ENCODE measurements at places on chromosomes 16 and 17.
A peak's percentile ranks its signal among the peaks of the same experiment; 100 is the strongest.

DNA sequence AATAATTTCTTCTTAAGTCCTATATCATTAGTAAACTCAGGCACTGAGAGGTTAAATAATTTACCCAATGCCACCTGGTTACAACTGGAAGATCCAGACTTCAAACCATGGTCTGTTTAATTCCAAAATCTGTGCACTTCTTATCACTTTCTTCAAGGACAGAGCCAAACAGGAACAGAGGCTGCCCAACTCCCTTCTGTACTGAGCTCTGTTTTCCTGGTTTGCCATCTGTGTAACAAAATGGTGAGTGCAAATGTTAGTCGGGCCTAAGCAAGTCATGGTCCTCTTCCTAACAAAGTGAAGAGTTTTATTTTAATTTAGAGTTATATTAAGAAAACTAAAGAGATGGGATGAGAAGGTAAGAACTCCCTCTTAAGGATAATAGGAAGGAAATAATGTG is 80.6 kb upstream of the CCL2 start:
- DNase-seq: no peak

- DNase-seq: no peak
Measured at GRCh38 chr17:50204431-50204830, 3.0 kb upstream of the COL1A1 start.

GRCh38 chr16:58960484-58960883 is 226.4 kb upstream of the GOT2 start:
- DNase-seq: no peak

DNA sequence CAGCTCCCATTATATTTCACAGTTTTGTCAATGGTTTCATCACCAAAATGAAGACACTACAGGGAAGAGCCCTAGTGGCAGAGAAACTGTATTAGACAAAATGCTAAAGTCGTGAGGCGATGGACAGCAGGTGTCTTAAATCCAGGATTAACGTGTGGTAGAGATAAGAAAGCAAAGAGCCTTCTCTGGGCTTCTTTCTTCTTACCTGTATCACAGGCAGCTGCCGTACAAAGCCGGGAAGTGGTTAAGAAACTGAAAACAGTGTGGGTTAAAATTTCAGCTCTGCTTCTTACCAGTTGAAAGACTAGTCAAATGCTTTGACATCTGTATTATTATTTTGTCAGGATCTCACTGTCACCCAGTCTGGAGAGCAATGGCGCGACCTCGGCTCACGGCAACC is 98.2 kb upstream of the NUDT7 start:
- no peak for DNase-seq

DNA sequence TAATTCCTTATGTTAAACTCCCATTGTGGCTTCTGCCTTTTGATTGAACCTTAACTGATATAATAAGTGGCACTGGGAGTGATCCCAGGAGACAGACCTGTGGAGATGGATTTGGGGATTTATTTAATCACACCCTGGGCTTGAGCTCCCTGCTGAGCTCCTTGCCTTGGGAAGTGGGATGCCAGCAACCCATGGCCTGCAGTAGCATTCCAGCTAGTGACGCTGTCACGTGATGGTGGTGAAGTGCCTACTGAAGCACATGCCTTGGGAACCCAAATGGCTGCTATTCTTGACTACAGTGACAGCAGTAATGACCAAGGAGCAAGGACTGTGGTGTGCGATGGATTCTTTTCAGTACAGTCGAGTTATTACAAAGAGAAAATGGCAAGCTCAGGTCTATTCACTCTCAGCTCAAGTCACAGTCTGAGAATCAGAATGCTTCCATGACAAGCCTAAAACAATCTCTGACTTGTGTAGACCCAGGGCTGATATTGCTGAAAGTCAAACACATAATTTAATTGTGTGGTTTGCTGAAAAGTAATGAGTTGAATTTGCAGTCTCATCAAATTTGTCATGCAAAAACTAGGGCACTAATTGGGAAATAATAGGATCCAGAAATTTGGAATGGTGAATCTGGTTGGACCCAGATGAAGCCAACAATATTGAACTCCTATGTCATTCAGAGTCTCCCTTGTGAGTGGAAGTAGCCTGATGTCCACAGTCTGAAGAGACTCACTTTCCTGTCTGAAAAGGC is 47.1 kb downstream of the BCL7C start:
- no peak for DNase-seq

DNA sequence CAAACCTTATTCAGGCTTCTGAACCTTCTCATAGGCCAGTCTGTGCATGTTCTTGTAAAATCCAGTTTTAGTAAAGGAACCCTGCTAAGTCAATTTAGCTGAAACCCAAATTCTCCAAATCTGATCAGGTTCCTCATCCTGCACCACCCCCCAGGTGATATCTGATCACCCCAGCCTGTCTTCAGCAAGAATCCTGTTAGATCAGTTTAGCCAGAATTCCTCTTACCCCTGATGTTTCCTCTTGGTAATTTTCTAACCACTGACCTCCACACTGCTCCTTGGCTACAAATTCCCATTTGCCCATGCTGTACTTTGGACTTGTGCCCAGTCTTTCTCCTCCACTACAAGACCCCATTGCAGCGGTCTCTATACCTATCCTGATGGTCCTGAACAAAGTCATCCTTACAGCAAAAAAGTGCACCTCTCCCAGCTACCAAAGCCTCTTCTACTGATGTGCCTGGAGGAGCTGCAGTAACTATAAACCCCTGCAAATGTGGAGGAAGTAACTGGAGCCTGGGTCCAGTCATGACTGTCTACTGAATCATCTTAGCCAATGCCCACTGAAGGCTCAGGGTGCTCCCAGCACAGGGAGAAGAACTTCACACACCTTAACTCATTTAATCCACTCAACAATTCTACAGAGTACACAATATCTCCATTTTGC is 23.8 kb downstream of the TEX14 start:
- DNase-seq: peak; percentile 34

- DNase-seq: peak; percentile 95
Measured at GRCh38 chr16:21167360-21167759, 8.9 kb downstream of the LDAF1 start.

DNA sequence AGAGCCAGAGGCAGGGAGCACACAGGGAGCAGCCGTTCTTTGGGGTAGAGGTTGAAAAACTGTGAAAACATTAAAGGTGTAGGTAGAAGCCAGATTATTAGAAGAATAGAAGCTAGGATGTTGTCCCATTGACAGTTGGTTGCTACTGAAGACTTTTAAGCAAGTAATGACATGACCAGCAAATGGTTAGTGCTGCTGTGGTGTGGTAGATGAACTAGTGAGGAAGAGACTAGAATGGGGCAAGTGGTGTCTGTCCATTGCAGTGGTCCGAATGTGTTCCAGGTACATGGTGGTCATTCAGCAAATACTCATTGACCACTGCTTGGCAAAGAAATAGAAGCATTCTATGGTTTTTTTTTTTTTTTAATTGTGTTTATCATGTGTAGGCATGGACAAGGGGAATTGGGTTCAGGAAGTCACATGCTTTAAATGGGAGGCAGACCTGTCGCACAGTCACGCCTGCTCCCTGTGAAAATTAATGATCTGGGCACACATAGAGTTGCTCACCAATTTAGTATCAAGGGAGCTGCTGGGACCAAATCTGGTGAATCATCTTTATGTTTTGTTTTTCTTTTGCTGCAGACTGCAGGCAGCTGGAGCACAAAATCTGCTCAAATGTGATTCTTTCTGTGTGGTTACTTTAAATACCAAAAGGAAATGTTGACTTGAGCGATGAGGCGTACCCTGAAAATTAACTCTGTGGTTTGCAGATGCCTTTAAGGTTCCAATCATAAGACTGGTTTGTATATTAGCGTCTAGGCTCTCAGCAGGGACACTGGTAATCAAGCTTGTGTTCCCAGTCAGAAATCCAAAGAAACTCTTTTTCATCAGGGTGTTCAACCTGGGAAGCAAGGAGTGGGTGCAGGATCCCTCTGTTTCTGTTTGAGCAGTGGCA is 30.7 kb downstream of the YPEL2 start:
- DNase-seq: peak; percentile 97

DNA sequence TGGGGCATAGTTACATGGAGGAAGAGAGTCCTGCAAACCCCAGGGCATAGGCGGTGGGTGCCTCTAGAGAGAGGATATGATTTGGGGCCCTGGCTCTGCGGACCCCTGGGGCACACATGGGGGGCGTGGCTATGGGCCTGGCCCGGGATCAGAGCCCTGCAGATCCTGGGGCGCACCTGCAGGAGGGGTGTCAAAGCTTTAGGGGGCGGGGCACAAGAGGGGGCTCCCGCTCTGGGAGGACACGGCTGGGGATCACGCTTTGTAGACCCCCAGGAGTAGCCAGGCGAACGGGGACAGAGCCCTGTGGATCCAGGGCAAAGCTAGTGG is 497 bp downstream of the BCL7C start:
- no peak for DNase-seq

DNA sequence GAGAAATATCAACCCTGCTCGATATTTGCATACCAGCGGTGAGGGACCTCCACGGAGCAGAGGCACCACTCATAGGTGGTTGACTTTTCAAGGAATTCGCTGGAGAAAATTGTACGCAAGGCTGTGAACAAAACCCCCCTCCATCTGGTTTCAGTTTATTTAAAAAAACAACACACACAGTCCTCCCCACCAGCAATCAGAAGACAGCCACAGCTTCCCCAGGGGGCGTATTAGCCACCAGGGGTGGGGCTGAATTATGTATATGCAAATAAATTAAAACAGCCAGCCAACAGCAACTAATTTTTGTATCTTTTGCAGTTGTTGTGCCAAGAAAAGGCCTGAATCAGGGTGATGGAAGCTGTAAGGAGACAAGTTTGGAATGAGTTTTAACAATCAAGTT is 5.9 kb upstream of the HSD11B2 start:
- DNase-seq: peak; percentile 54

GRCh38 chr17:29744121-29744520 is 121.4 kb upstream of the CORO6 start:
- DNase-seq: no peak

GRCh38 chr17:71446645-71447437 is 674.0 kb upstream of the SOX9 start:
- DNase-seq: no peak

- no peak for DNase-seq
Measured at GRCh38 chr17:68389041-68389440, 68.3 kb downstream of the WIPI1 start.

DNA sequence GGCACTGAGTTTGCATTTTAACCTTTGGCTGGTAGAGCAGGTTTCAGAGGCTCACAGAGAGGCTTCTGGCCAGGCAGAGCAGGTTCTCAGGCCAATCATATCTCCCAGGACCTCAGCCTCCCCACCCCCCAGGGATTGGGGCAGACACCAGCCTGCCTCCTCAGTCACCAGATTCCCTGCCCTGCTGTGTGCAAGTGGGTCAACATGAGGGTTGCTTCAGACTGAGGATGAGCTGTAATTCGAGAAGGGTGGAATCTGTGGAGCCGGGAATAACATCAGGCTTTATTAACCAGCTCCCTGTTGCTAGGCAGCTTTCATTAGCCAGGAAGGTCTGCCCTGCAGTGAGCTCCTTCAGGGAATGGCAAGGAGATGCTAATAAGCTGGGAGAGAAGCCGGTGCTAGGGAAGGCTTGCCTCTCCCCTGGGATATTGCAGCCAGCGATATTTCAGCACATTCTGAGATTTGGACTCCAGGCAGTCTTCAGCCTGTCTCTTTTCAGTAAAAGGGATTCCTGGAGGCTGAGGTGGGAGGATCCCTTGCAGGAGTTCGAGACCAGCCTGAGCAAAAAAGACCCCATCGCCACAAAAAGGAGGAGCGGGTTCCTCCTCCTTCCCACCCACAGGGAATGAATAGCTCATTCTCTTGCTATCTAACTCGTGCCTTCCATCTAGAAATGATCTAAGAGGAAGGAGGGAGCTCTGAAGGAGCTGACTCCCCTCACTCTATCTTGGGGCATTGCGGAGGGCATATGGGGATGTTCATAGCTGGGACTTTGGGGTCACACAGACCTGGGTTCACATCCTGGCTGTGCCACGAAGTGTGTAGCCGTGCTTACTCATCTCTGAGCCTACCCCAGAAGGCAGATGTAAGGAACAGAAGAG is 10.7 kb downstream of the SGSM2 start:
- DNase-seq: peak; percentile 94

DNA sequence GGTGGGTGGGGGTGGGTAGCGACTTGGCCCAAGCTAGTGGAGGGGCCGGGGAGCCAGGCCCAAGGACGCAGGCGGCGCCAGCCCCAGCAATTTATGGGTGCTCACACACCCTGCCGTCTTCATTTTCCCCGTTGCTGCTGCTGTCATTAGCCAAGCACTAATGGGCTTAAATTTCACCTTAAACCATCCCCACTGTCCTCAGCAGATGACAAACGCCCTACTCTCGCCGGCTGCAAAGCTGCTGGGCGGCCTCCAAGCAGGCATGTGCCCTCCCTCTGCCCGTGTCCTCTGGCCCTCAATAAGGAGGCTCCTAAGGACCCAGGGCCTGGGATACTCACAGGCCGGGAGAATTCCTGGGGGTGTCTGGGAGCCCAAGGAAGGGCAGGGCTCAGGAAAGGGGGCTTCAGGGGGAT is 66.1 kb downstream of the SREBF1 start:
- DNase-seq: no peak

GRCh38 chr16:85735225-85735635 is 15.7 kb downstream of the C16orf74 start:
- no peak for DNase-seq

DNA sequence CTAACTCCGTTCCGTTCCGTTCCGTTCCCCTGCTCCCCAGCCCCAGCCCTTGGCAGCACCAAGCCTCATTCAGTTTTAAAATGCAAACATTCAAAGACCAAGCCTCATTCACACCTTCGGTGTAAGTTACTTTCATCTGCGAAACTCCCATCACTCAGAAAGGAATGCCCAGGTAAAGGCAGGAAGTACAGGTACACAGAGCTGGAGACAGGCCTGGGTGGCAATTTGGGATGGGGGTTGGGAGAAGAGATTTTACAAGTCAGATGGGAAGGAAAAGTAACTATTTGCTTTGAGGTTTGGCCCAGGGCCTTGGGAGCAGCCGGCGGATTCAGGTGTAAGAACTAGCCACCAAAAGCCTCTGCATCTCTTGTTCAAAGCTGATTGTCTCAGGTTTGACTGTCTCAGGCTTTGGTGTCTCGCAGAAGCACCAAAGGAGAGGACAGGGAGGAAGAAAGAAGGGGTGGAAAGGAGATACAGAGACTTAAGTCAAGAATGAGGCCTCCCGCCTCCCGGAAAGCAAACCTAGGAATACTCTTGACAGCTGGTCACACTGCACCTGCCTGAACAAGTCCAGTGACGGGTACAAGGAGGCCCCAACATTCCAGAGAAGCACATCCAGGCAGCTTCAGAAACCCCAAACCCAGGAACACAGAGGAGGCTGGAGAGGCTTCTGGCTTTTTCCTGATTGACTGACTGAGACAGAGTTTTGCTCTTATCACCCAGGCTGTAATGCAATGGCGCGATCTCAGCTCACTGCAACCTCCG is 54.7 kb downstream of the NXN start:
- DNase-seq: no peak

GRCh38 chr16:12271006-12271405 is 294.5 kb downstream of the SNX29 start:
- peak; percentile 54 for DNase-seq

DNA sequence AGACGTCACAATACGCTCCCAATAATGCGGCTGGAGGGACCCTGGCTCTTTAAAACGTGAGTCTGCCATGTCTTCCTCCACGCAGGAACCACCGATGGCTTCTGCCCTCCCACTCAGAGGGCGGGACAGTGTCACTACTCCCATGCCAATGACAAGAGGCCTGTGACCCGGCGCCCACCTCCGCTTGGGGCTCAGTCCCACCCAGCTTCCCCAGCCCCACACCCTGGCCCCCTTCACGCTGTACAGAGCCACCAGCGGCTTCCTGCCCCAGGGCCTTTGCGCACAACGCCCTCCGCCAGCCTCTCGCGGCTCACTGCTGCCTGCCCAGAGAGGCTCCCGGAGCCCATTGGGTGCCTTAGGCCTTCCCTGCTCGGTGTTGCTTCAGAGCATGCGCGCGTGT is 29.5 kb upstream of the ZNF469 start:
- no peak for DNase-seq
